CD4-positive, alpha-beta T cell (primary cell): ENCODE measurements at places on chromosomes 3 and 15.

GRCh38 chr15:89452330-89452836 is 44.0 kb downstream of the RHCG start:
- DNase-seq: no peak

DNA sequence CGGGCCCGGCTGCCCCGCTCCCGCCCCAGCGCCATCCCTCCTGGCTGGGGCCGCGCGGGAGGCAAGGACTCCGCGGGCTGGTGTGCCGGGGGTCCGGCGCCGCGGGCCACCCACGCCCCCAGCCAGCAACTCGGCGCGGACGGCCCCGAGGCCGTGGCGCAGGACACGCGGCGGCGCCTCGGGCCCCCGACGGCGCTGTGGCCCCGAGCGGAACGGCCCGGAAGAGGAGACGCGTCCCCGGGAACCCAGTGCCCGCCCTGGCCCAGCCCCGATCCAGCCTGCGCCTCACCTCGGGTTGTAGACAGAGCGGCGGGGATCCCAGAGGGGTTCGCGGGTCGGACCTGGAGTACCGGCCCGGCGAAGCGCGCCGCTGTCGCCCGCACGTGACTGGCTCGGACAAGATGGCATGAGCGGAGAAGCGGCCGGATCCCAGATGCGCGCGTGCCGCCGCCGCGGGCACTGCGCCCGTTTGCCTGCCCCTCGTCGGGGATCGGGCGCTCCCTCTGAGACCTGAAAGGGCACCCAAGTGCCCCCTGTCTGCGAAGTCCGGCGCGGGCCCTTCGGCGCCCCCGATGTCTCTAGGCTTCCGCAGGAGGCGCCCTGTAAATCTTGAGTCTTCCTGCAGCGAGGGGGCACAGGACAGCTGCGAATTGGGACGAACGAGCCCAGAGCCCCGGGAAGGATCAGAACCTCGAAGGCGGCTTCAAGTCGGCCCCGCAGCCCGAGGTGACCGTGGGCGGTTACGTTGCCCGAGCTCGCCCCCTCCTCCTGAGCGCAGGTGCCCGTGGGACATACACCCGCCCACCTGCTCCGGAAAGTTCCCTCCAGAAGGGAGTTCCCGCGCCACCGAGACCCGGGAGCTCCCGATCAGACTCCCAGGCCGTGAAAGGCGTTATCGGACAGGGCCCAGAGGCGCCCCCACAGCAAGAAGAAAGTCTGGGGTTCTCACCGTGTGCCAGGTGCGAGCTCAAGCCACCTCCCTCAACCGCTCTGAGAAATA is 598 bp upstream of the SFMBT1 start:
- DNase-seq: peak; percentile 82

DNA sequence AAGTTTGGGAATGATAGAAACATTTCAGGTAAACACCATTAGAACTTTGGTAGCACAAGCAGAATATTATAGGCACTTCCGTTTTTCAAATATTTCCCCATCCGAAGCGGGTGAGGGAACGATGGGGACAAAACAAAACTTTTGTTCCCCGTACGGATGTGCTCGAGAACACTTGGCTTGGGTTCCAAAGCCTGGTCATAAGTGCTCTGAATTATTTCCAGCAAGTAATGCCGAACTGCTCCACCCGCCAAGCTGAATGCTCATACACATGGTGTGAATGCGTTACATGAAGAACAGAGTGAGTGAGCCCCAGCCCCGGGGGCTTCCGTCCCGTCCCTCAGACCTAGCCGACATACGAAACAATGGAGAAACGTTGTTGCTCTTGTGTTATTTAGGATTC is 438.2 kb upstream of the ARRDC4 start:
- DNase-seq: no peak

DNA sequence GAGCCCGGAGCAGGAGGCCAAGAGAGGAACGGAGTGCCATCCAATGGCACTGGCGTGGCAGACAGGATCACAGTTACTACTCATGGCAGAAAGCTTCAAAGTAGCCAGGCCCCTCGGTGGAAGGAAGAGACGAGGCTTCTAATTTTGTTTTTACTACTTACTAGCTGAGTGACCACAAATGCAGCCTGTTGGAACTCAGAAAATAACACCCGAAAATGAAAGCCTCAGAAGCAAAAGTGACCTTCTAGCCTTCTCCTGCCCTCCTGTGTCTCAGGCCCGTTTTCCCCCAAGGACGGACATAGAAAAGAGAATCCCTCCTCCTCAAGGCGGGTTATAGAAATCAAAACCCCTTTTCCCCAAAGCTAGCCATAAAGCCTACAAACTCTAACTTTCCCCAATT is 9.9 kb upstream of the STRA6 start:
- DNase-seq: no peak

- no peak for DNase-seq
Observed at GRCh38 chr3:193014902-193015301, 97.2 kb upstream of the MB21D2 start.

- no peak for DNase-seq
Observed at GRCh38 chr3:70856414-70857162, 544.1 kb upstream of the MDFIC2 start.

- DNase-seq: no peak
Observed at GRCh38 chr3:36911990-36912804, 32.7 kb downstream of the TRANK1 start.

- no peak for DNase-seq
Observed at GRCh38 chr15:68888419-68888818, 41.9 kb upstream of the SPESP1 start.

DNA sequence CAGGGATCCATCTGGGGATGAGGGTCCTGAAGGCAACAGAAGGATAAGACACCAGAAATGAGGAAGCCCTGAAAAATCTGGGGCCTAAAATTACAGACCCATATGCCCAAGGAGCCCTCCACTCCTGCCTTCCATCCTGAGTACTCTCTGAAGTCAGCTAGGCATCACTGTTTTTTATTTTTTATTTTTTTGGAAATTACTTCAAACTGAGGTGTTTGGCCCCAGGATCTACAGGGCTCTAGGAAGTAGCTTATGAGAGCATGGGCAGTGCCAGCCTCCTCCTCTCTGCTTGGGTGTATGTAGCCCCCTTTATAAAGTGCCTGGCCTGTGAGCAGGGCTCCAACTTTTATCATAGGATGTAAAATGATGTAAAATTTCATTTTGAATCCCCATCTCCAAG is 7.9 kb downstream of the EPB42 start:
- no peak for DNase-seq

DNA sequence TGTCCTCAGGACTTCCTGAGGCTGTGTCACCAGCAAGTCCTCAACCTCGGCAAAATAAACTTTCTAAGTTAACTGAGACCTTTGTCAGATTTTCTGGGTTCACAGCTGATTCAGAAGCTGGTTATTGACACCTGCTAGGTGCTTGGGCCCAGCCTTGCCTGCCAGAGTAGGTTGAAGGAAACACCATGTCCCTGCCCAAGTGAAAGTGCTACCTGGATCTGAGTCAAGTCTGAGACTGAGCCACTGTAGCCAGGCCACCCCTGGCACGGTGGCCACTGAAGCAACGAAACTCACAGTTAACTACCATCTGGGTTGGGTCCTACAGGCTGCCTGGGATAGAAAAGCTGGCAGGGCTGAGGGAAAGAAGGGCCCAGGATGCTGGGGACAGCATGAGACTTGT is 8.2 kb downstream of the HYAL2 start:
- no peak for DNase-seq

- DNase-seq: no peak
Observed at GRCh38 chr3:113615976-113616375, 80.5 kb downstream of the USF3 start.

- no peak for DNase-seq
Observed at GRCh38 chr3:126835472-126836219, 131.6 kb downstream of the CHCHD6 start.

DNA sequence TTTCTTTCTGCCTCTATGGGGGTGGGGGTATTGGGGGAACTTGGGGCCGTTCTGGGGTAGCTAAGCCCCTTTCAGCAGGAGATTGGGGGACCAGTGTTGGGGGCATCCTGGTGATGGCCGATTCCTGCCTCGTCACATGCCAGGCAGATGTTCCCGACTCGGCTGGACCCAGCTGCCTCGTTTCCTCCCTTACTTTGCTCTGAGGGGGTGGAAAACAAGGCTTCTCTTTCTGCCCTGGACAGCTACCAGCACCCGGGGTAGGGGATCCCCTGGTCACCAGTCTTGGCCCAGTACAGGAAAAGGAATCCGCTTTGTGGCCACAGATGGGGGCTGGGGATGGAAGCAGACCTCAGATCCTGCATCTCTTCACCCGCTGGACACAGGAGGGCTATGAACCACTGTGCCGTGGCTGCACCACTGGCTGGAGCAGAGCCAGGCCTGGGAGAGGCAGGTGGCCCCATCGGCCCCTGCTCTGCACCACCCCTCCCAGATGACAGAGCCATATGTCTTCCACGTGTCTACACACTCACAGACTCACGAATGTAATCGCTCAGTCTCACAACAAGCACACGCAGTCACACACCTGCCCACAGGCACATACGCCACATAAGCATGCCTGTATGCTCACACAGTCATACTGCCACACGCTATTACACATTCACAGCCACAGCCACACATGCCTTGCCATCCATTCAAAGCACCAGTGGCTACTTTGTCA is 12.4 kb downstream of the SNX33 start:
- DNase-seq: no peak

- no peak for DNase-seq
Observed at GRCh38 chr3:176208283-176208682, 989.0 kb downstream of the TBL1XR1 start.

GRCh38 chr15:93543093-93543492 is 454.1 kb upstream of the RGMA start:
- DNase-seq: no peak

GRCh38 chr3:129956936-129957335 is 17.6 kb upstream of the TRH start:
- DNase-seq: no peak

- peak; percentile 62 for DNase-seq
Observed at GRCh38 chr3:158097593-158098308, 8.5 kb downstream of the SHOX2 start.

- DNase-seq: no peak
Observed at GRCh38 chr15:86300390-86301125, 220.9 kb downstream of the AGBL1 start.

DNA sequence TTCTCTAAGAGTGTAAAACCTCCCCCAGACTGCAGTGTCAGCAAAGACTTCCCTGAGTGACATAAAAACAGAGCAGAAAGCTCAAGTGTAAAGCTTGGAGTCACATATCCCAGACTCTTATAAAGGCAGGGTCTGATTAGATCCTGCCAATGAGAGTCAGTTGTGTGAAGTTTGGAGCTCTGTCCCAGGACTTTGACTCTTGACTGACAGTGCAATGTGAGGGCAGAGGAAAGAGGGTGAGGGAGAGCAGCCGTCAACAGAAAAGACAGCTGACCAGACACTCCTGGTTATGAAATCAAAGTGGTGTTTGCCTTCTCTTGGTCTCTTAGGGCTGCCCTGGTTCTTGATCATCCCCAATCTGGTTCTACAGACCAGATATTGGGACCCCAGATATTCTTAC is 393.2 kb downstream of the ERC2 start:
- no peak for DNase-seq

- no peak for DNase-seq
Observed at GRCh38 chr15:52680761-52681160, 1.6 kb upstream of the ATOSA start.

DNA sequence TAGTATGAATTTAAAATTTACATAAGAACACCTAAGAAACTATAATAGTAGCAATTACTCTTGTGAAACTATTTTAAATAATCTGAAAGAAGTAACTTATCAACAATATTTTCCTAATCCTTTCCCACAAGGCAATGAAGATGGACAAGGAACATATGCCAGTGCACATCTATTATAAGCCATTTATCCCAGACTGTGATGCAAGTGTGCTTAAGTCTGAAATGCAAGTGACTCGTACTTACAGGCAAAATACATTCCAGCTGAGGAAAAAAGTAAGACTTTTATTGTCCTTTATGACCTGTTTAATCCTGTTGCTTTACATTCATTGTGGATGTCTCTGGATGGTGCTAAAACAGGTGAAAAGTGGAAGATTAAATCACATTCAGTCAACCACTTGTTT is 709.4 kb downstream of the ZNF385D start:
- DNase-seq: no peak

GRCh38 chr15:32218666-32219065 is 184.4 kb downstream of the GOLGA8K start:
- DNase-seq: no peak

GRCh38 chr3:50873376-50874157 is 198.8 kb downstream of the DOCK3 start:
- DNase-seq: no peak

- DNase-seq: no peak
Observed at GRCh38 chr3:133655731-133656515, 5.8 kb downstream of the TOPBP1 start.

- DNase-seq: peak; percentile 54
Observed at GRCh38 chr3:196219194-196219969, 3.0 kb downstream of the SLC51A start.

- no peak for DNase-seq
Observed at GRCh38 chr3:10766049-10766705, 49.9 kb upstream of the SLC6A11 start.

- DNase-seq: no peak
Observed at GRCh38 chr3:10108091-10108490, at the start of gene FANCD2OS. Gene FANCD2OS (minus strand): TSS chr3:10108255. CDS start chr3:10104774, 3,481 bp downstream.

DNA sequence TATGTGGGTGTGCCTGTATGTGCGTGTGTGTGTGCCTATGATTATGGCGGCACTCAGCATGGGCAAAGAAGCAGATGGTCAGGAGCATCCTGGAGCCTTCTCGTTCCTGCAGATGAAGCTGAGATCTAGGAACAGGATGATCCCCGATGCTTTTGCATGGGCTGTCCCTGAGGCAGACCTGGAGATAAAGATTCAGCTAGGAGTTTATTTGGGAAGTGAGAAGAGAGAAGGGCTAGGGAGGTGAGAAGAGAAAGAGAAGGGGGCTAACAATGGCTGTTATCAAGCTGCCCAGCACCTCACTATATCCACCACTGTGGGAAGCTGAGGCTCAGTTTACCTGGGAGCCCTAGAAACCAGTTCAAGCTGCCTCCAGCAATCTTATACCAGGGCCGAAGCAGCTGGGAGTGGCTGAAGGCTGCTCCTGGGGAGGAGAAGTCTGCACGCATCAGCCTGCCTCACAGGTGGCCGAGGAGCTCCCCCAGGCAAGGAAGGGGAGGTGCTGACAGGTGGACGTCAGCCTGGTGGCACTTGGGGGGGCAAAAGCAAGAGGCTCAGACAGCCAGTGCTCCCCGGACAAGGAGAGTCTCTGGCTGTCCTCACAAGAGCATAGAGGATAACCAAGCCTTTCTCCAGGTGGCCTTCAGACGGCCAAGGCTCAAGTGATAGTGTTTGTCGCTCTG is 94.0 kb upstream of the IQSEC1 start:
- DNase-seq: no peak

- no peak for DNase-seq
Observed at GRCh38 chr3:117550766-117551165, 841.2 kb downstream of the TUSC7 start.
